ENCODE measurements at places on chromosomes 5 and 9.
A peak's percentile ranks its signal among the peaks of the same experiment; 100 is the strongest.

DNA sequence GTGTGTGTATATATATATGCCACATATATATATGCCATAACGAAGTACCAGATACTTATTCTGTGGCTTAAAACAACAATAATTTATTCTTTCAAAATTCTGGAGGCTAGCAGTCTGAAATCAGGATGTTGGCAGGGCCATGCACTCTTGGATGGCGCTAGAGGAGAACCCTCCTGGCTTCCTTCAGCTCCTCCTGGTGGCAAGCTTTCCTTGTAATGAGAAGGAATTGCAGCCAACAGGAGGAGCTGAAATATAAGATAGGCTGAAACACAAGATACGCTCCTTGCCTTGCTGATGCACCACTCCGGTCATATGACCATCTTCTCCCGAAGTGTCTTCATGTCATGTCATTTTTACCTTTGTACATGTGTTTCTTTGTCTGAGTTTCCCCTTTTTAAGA, 368.1 kb upstream of the CTNND2 start:
- DNase-seq: no peak

GRCh38 chr5:74889523-74890105, 23.4 kb upstream of the FAM169A start:
- no peak for DNase-seq

GRCh38 chr5:80712919-80713318, 58.1 kb upstream of the DHFR start:
- no peak for DNase-seq

DNA sequence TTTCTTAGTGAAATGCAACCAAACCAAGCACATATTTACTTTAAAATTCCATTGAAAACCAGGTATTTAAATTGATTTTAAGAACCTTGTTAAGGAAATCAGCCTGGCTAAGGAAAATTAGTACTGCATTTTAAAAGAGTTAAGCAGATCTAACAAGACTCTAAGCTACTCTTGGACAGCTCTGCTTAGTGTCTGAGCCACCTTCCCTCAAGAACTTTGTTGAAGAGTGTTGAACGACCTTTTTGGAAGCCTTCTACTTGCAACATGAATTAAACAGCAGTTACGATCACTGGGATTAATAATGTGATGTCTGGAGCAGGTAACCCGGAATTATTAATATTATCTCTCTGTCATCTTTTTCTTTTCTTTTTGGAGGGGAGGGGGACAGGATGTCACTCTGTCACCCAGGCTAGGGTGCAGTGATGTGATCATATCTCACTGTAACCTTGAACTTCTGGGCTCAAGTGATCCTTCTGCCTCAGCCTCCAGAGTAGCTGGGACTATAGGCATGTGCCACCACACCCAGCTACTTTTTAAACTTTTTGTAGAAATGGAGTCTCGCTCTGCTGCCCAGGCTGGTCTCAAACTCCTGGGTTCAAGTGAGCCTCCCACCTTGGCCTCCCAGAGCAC, 74.7 kb downstream of the ANKRD55 start:
- no peak for DNase-seq

- no peak for DNase-seq
Observed at GRCh38 chr9:127280880-127281660, 16.5 kb downstream of the GARNL3 start.

- DNase-seq: no peak
Observed at GRCh38 chr5:115988002-115988401, 25.7 kb downstream of the LVRN start.

- no peak for DNase-seq
Observed at GRCh38 chr5:165497707-165498106, 1992.3 kb downstream of the MAT2B start.

- no peak for DNase-seq
Observed at GRCh38 chr9:91842358-91843049, 107.5 kb downstream of the ROR2 start.

- no peak for DNase-seq
Observed at GRCh38 chr9:24881361-24881760, 335.7 kb upstream of the IZUMO3 start.

GRCh38 chr5:119270121-119270565, 85.7 kb upstream of the TNFAIP8 start:
- DNase-seq: no peak

GRCh38 chr5:142652563-142652962, 33.3 kb downstream of the FGF1 start:
- no peak for DNase-seq

DNA sequence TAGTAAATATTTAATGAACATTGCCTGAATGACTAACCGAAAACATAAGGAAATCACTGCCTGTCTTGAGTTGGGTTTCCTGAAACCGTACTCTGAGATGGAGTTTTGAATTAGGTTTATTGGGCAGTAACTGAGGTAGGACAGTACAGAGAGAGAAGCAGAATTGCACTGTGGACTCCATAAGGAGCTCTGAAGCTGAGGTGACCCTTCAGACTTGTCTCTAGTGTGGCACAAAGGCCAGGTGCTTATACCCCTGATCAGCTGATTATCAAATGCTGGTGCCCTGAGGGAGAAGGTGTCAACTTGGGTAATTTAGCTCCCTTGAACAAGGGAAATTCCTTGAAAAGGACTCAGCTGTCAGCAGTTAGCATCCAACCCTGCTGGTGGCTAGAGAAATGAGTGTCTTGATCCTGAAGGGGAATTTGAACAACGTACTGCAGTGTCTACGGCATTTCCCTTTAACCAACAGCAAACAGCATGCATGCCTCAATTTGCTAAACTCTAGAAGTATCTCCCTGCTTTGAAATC, 135.0 kb upstream of the SMARCA2 start:
- no peak for DNase-seq

GRCh38 chr5:116922532-116922931, 347.9 kb upstream of the SEMA6A start:
- DNase-seq: no peak

DNA sequence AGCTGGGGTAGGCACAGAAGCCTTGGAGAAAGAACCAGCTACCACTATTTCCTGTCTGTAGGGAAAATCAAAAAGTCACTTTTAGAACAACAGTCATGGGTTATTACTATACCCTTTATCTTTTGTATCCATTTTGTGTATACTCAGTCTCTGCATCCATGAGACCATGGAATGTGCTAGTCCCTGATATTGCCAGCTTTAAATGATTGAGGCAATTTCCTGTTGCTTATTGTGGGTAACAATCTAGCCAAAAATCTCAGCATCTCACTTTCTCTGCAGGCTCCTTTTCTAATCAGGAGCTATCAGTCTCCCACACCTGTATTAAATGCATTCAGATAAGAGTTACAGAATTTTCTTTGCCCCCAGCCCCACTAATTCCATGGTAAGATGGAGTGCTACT, 968 bp upstream of the KDM3B start:
- no peak for DNase-seq

GRCh38 chr5:170252720-170253350, 20.1 kb downstream of the C5orf58 start:
- no peak for DNase-seq

DNA sequence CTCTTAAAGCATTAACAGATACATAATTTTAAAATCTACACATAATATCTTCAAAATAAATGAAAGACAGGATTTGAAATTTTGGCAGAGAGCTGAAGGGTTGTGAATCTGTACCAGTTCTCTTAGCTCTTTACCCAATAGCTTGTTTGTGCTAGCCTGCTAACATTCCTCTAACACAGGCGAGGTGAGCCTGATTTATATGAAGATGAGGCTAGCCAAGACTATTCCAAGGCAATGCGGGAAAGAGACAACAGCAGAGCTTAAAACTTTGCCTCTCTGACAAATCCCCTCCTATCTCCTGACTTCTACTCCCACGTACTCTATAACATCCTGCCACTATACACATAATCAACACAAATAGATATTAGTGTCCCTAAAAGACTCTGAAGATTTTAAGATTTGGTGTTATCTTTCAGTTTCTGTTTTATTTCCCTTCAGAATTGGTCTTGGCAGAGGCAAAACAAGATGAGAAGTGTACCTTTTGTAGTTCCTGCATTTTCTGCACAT, 745.6 kb upstream of the ZNF608 start:
- DNase-seq: no peak

GRCh38 chr5:40505031-40505430, 174.7 kb upstream of the PTGER4 start:
- DNase-seq: no peak

- DNase-seq: no peak
Observed at GRCh38 chr5:134541736-134542376, 16.4 kb downstream of the JADE2 start.

GRCh38 chr5:176438959-176439757, 9.0 kb upstream of the FAF2 start:
- no peak for DNase-seq

GRCh38 chr5:79856456-79857055, 134.5 kb downstream of the MTX3 start:
- no peak for DNase-seq

DNA sequence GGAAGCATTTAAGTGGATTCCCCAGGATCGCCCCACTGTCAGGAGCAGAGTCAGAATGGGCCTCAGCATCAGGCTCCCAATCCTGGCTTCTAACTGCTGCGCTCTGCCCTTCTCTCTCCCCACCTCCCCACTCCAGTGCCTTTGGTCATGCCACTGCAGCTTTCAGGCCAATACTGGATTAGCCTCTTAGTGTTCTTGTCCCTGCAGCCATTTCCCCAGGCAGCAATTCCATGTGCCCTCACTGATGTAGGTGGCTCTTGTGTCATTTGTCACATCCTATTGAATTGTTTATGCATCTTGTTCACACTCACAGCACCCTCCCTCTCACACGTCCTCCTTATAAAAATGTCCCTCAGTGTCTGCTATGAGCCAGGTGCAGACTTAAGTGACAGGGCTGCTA, 544.2 kb upstream of the DAP start:
- DNase-seq: peak; percentile 68

GRCh38 chr5:32687499-32687831, 23.7 kb upstream of the NPR3 start:
- no peak for DNase-seq

- no peak for DNase-seq
Observed at GRCh38 chr9:113220467-113221002, 542 bp downstream of the FKBP15 start.

DNA sequence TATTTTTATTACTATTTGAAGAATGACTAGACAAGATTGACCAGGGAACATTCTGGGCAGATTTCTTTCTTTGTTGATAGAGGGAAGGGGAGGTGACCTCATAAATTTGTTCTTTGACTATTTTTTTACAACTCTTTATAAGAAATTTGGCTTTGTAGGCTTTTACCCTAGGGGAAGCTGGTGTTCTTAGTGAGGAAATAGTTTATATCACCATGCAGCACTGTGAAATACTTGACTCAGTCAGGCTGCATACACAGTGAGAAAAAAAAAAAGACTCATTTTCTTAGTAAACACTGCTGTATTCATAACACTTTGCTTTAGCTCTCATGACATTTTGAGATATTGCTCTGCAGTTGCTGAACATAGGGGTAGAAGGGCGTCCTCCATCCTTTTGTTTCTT, 336.6 kb upstream of the PIK3R1 start:
- no peak for DNase-seq

DNA sequence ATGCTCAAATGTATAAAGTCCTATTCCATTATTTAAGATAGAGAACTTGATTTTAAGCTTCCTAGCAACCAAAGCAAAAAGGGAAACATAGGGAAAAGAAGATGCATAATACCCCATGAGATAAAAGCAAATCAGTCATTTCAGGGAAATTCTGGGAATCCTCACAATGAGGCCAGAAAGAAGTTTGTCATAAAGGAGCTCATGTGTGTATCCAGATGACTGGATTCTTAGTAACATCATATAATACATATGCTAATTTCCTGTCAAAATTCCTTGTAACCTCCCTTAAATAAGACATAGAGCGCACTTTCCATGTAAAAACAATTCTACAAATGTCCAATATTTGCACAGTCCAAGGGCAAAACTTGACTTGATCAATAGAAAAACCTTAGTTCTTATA, 411.0 kb upstream of the WWC1 start:
- DNase-seq: no peak

DNA sequence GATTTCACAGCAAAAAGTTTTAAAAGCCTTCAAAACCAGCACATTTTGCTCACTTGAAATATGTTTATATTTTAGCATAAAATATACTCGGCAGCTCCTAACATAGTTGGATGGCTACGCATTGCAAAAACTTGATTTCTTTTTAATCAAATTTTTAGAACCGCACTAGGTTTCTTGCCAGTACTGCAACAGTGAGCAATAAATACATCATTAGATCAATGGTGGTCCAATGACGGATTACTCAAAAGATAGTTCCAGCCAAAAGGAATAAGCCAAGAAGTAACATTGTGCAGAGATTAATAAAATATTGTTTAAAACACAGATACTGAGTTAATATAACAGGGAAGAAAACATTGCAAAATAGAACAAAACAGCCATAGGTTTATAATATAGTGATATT, 5.5 kb downstream of the MARCHF3 start:
- DNase-seq: no peak

DNA sequence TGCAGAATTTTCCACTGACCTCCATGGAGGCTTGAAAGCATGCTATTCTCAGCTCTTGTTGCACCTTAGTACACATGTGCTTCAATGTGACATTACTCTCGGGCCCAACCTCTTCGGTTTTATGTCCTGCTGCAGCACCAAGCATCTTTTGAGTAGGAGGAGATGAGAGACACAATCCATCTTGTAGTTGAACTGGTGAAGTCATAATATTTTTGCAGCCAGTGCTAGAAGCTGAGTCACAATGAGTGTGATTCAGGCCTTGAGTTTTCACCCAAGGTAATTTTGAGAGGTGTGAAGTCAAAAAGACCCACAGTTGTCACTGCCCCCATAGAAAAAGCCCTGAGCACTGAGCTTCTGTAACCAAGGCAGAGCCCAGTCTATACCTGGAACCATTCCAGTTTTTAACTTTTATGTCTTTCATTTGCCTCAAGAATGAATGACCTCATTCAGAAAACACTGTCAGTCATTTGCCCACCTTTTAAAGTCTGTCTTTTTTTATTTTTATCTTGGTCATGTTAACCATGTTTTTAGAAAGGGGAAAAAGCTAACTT, 117.7 kb downstream of the ZNF462 start:
- DNase-seq: no peak

DNA sequence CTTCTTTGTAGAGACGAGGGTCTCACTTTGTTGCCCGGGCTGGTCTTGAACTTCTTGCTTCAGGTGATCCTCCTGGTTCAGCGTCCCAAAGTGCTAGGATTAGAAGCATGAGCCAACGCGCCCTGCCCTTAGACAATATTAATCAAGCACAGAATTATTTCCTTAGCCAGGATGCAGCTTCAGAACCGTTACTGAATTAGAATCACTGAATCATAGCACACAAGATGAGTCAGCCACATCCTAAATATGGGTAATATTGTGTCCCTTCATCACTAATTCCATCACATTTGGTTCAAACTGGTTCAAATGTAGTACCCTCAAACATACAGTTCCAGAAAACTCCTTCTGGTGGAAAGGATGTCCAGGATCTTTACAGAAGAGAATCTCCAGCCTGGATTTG, 82.7 kb downstream of the BNC2 start:
- no peak for DNase-seq

- no peak for DNase-seq
Observed at GRCh38 chr9:69759021-69759420, 790 bp downstream of the PTAR1 start.

- peak; percentile 33 for DNase-seq
Observed at GRCh38 chr9:90805006-90805996, 3.7 kb downstream of the SYK start.

- no peak for DNase-seq
Observed at GRCh38 chr9:110464321-110464720, 115.2 kb downstream of the SVEP1 start.

All from NCI-H187 treated with DMSO at 0.1 percent for 48 hours (cell line).